GDM1 (cell line): ENCODE measurements at places on chromosomes 2 and 18.
A peak's percentile ranks its signal among the peaks of the same experiment; 100 is the strongest.

DNA sequence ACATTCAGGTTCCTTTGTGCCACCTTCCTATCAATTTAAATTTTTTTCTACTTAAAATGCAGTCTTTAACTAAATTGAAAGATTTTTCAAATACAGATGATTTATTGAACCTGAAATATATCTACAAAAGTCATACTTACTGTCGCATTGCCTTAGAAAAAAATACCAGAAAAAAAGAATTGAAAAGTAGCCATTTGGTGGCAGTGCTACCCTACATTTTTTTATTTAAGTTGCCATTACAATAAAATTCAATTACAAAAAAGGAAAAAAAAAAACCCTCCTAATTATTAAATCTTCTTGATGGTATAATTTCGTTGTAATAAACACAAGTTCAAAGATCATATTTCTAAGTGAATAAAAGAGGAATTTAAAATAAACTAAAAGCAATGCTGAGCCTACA is 43.4 kb downstream of the DSC3 start:
- no peak for DNase-seq

- DNase-seq: no peak
Observed at GRCh38 chr18:23998820-23999219, 15.7 kb upstream of the TTC39C start.

DNA sequence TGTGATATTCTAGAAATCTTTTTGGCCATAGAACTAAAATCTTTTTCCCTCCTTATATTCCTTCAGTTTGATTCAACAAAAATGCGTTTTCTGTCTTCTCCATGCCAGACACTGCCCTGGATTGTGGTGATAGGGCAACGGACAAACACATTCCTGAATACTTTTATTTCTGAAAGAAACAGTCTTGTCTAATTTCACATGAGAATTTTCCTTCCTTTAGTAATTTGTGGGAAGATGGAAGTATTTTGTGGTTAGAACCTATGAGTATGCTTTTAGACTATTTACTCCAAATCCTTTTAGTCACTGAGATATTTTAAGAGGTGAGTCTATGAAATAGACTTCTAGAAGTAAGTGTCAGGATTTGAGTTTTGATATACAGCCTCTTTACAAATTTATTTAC is 49.6 kb downstream of the COL5A2 start:
- no peak for DNase-seq

DNA sequence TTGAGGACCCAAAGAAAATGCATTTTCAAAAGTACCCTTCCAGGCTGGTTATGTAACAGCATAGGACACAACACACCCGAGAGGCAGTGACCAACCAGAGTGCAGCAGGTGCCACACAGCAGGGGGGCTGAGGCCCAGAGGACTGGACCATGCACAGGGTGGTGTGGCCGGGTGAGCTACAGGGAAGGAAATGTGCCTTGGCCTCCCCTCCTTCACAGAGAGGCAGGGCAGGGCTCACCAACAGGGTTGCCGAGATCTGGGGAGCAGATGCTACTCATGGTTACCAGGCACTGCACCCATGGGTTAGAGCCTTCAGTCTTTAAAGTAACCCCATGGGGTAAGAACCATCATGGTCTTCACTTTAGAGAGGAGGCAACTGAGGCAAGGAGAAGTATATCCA is 158.4 kb downstream of the MSH2 start:
- no peak for DNase-seq

DNA sequence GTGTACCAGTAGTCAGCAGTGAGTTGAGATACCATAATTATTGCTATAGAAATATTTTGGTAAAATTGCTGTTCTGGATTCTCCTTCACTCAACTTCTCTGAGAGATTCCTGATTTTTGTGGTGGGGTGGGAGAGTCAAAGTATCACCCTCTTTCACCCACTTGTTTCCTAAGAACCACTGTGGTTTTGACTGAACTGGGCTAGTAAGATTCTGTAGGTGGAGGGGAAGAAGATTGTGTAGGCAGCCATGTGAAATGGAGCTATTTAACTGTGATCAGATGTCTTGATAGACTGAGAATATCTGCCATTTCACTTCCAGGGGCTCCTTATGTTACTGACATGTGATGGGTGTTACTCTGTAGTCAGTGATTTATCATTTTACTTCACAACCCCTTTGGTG is 45.3 kb downstream of the BIRC6 start:
- DNase-seq: no peak

DNA sequence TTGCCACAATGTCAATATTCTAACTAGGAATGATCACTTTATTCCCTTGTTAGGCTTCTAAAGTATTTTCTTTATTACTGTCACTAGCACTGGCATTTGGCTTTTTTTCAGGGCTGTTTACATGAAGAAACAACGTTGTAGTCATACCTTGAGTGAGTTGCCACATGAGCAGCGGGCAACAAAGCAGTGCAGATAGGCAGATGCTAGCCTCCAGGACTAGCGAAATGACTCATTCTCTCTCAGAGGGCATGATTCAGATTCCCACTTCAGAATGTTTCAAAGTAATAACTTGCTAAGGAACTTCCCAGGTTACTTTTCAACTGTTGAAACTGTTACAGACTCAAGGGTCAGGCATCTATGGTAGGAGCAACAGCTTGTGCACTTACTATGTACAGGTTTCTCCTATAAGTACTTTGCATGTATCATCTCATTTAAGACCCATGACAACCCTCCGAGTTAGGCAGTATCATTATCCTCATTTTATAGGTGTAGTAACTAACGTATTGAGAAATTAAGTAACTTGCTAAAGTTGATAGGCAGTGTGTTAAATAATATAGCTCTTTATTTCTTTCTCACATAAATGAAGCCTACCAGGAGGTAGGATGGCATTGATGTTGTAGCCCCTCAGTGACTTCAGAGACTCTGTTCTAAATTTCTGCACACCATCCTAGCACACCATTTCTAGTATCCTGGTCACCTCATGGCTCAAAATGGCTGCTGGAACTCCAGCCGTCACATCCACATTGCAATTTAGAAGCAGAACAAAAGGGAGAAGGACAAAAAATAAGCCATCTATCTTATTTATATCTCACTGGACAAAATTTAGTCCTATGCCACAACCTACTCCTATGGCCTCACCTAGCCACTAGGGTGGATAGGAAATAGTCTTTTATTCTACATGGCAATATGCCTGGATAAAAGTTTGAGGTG is 83.3 kb downstream of the ICOS start:
- no peak for DNase-seq

- DNase-seq: no peak
Observed at GRCh38 chr2:38190542-38191218, 114.7 kb upstream of the CYP1B1 start.

DNA sequence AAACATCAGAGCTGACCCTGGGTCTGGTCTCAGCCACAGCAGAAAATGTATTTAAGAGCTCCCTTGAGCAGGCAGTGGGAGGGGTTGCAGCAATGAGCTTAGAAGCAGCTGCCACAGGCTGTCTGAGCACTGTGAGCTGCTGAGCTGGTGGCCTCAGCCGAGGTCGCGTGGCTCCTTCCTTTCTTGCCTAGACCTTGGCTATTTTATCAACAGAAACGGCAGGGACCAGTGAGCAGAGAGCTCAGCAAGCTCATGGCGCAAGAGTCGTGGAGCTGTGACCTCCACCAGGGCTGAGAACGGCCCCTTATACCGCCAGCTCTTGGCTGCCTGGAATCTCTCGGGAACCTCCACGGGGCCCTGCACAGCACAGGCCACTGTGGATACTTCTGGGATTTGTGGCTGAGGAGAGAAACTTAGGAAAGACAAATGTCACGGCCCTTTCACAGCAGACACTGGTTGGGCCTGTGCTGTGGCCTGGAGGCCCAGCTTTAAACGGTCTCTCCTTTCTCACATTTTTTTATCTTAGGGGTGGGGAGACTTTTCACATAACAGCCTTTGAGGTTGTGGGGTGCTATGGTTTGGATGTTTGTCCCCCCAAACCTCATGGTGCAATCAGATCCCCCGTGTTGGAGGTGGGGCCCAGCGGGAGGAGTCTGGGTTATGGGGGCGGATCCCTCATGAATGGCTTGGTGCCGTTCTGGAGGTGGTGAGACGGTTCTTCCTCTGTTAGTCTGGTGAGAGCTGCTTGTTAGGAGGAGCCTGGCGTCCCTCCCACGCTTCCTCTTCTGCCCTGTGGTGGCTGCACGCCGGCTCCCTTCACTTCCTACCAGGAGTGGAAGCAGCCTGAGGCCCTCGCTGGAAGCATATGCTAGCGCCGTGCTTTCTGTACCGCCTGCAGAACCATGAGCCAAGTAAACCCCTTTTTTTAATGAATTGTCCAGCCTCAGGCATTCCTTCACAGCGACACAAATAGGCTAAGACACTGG is 1.7 kb downstream of the ALLC start:
- DNase-seq: no peak

DNA sequence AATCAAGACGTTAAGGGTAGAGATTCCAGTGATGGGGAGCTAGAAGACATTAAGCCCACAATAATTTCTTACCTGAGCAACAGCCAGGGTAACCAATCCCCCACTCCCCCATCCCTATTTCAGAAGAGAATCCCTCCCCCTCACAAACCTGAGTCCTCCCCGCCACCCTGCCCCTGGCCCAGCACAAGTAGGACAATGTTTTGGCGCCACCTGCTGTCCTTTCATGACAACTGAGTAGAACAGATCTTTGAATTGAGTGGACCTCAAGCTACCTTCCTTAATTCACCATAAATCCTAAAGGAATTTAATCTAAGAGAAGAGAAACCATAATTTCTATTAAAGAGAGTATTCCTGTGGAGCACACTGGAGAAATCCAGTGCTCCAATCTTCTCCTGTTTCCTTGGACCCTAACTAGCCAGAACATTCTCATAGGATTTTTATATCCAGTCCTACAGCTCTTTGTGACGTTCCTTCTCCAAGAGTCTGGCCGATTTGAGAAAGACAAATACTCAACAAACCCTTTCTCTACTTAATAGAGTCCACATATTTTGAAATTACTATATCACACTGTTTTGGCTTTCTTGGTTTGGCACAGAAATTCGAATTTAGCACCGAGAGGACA is 41.1 kb downstream of the NHEJ1 start:
- peak; percentile 30 for DNase-seq

DNA sequence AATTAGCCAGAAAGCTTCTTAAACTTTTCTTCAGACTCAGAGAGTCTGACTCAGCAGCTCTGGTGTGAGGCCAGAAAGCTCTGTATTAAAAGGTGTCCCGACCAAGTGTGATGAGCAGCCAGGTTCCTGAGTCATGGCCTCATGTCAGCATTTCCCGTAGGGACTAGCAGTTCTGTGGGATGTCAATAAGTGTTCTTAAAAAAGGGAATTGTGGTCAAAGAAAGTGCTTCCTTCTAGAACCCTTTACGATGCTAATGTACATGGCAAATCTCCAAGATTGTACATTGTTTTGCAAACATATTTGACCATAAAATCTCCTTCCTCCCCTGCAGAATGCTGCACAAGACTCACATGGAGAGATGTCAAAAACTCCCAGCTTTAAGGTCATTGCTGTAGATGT is 80.1 kb downstream of the PLA2R1 start:
- no peak for DNase-seq

DNA sequence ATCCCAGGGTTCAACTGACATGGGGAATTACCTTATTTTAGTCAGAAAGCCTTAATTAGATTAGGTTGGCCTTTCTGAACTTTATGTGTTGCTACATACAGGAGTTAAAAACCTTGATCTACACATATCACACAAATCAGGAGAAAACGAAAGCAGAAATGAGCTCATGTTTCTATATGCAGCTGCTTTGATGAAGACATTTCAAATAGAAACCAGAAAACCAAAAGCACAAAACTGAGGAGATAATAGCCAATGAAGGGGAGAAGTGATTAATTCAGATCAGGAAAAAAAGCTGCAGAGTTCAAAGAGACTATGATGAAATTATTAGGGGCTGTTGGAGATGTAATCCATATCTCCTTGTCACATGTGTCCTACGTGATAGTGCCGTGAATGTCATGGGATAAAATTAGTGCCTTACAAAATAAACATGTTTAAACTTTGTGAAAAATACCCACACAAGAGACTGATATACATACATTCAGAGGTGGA is 255.0 kb downstream of the CAMKMT start:
- DNase-seq: no peak
